GM12878 (cell line): ENCODE measurements at places on chromosomes 2 and 18. TPM values are rescaled to one million over a fixed set of nuclear protein-coding genes. Genes with fewer than 3 reads are reported as not detected.

- no peak for DNase-seq
- H3K27me3 ChIP-seq: no peaks in the 10 kb centered on the region
- H3K4me1 ChIP-seq: no peaks in the 10 kb centered on the region
- H3K36me3 ChIP-seq: no peaks in the 10 kb centered on the region
- H3K27ac ChIP-seq: no peak overlapping the region
- no peak overlapping the region for H3K4me3 ChIP-seq
These were observed 150.9 kb downstream of the ACTR3 start for GRCh38 chr2:114040826-114041225.

GRCh38 chr2:201790291-201790690 lies 9.6 kb upstream of the ALS2 start:
- no peak overlapping the region for H3K4me3 ChIP-seq
- H3K27me3 ChIP-seq: no peaks in the 10 kb centered on the region
- H3K27ac ChIP-seq: no peak overlapping the region
- H3K36me3 ChIP-seq: no peaks in the 10 kb centered on the region
- no peaks in the 10 kb centered on the region for H3K4me1 ChIP-seq

ANKRD30BL gene
- 0.05 TPM in 1 of 2 replicates, not detected in the other for total RNA-seq

RBM44 gene
- total RNA-seq: 0.56 and 0.98 TPM in 2 replicates

CXCR4 gene
- total RNA-seq: 45.9 and 49.6 TPM in 2 replicates

GRCh38 chr18:68840554-68841263 lies 42.8 kb downstream of the CCDC102B start:
- H3K27me3 ChIP-seq: no peaks in the 10 kb centered on the region
- no peak overlapping the region for H3K27ac ChIP-seq
- no peak overlapping the region for H3K4me3 ChIP-seq
- no peaks in the 10 kb centered on the region for H3K36me3 ChIP-seq

NYAP2 gene
- not detected in 2 replicates for total RNA-seq

IL37 gene
- total RNA-seq: not detected in 2 replicates

DNA sequence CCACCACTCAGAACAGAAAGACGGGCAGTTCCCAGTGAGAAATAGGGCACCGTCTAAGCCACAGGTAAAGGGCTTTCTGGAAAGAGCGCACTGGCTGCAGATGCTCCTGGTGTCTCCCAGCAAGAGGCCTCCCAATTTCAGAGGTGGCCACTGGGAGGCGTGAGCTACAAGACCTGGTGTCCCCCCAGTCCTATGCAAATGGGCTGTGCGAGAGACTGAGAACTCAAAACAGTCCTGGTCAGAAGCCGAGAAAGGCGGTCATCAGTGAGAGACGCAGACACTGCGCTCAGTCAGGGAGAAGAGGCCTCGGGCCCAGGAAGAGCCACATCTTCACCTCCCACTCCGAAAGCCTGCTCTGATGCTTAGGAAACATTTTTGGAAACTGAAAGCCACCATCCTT lies 179.5 kb downstream of the EIPR1 start:
- DNase-seq: no peak
- no peaks in the 10 kb centered on the region for H3K4me1 ChIP-seq
- H3K4me3 ChIP-seq: no peak overlapping the region
- no peaks in the 10 kb centered on the region; the same call in 1 of the 2 replicates for H3K36me3 ChIP-seq

DNA sequence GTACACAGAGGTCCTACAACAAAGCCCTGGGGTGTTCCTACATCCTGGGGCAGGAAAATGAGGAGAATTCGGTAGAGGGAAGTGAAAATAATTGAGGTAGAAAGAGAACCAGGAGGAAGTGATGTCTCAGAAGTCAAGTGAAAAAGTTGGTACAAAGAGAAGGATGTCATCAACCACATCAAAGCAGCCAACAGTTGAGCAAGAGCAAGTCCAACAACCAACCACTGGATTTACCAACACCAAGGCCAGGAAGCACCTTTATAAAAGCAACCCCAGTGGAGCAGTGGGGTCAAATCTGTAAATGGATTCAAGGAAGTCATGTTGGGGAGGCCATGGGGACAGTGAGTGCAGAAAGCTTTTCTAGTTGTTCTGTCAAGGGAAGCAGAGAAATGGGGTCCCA lies 360.4 kb downstream of the ZNF516 start:
- H3K4me3 ChIP-seq: no peak overlapping the region
- no peaks in the 10 kb centered on the region for H3K27me3 ChIP-seq
- no peak overlapping the region for H3K27ac ChIP-seq
- DNase-seq: no peak
- H3K4me1 ChIP-seq: no peaks in the 10 kb centered on the region
- no peaks in the 10 kb centered on the region for H3K36me3 ChIP-seq
